ENCODE measurements at places on chromosomes 2 and 18. TPM values are rescaled to one million over a fixed set of nuclear protein-coding genes. Genes with fewer than 3 reads are reported as not detected.

The RGPD3 gene
- polyA plus RNA-seq = 0.10 TPM

The HRH4 gene
- polyA plus RNA-seq = 0.04 TPM

The SLC30A3 gene
- polyA plus RNA-seq = 0.22 TPM

The MERTK gene
- 4.2 TPM for polyA plus RNA-seq

The DCDC2C gene
- polyA plus RNA-seq = not detected

The CDK5R2 gene
- polyA plus RNA-seq = not detected

The G6PC2 gene
- not detected for polyA plus RNA-seq

Measured in adipose tissue (tissue), 3 donors.